ENCODE measurements at places on chromosomes 3 and 15.
A peak's percentile ranks its signal among the peaks of the same experiment; 100 is the strongest.

GRCh38 chr15:73926219-73927002 is at the start of gene LOXL1:
TSS of gene LOXL1 (plus strand) at chr15:73926462. CDS start at chr15:73926784, 322 bp downstream.
- peak; percentile 61 for DNase-seq

DNA sequence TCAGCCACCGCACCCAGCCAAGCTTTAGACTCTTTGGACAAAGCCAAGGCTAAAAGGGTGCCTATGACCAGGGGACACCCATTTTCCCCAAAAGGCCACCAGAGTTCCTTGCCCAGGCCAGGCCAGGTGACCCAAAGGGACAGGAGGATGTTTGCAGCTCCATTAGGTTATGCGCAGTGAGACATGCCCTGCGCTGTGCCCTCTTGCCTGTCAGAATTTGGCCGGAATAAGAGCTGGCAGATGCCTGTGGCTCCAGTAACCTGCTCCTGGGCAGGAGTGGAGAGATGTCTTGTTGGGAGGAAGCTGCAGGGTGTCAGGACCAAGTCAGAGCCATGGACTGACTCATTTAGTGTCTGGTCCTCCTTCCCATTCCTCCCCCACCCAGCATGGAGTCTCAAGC is 20.5 kb downstream of the DNASE1L3 start:
- no peak for DNase-seq

DNA sequence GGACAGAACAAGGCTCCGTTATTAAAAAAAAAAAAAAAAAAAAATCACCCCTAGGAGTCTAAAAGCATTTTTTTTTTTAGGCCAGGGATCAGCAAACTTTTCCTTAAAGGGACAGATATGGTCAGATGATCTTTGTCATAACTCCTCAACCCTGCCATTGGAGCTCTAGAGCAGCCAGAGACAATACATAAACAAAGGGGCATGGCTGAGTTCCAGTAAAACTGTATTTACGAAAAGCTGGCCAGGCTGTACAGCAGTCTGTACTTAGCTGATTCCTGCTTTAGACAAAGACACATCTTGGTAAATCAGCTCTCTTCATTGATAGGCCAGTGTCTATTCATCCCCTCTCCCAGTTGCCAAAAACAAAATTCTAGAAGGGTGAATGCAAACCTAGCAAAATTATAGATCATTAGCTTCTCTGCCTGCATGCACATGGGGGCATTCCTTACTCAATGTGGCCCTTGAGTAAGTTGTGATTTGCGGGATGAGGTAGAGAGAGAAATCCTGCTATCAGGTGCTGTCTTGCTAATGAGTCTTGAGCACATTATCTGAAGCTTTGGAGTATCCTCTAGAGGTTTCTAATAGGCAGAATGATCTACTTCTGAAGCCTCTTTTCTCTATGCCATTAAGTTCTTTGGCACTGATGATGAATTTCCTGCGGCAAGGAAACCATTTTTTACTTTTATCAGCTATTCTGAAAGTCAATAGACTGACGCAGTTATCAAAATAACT is 35.2 kb downstream of the SENP8 start:
- DNase-seq: no peak

DNA sequence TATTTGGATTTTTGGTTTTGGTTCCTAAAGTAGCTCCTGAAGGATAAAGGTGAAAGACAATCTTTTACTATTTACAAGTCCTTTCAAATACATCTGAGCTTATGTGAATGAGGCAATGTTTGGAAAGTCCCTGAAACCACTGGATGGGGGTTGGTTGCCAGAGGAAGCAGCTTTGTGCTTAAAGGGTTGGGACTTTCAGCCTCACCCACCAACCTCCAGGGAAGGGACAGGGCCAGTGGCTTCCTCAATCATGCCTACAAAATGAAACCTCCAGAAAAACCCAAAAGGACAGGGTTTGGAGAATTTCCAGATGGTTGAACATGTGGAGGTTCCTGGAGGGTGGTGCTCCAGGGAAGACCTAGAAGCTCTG is 20.9 kb upstream of the ABHD17C start:
- no peak for DNase-seq

GRCh38 chr15:101429191-101429590 is 60.3 kb downstream of the PCSK6 start:
- no peak for DNase-seq

DNA sequence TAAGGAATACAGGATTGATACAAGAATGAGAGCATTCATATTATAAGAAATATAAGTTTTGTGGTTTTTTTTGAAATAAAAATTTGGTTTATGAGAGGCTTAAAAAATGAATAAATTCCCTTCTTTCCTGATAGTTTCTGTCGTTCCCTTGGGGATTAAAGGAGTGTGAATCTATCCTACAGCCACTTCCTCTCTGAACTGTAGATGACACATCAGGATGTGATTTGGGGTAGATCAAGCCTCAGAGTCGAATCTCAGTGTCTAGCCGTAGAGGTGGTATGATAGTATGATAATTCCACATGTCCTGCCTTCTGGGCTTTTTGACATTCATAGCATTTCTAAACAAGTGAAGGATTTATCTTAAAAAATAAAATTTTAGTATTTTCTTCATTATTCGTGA is 343.1 kb downstream of the LPP start:
- peak; percentile 38 for DNase-seq

GRCh38 chr15:62124973-62125303 is 40.1 kb downstream of the C2CD4B start:
- no peak for DNase-seq

GRCh38 chr3:12054245-12054644 is 50.1 kb downstream of the SYN2 start:
- no peak for DNase-seq

DNA sequence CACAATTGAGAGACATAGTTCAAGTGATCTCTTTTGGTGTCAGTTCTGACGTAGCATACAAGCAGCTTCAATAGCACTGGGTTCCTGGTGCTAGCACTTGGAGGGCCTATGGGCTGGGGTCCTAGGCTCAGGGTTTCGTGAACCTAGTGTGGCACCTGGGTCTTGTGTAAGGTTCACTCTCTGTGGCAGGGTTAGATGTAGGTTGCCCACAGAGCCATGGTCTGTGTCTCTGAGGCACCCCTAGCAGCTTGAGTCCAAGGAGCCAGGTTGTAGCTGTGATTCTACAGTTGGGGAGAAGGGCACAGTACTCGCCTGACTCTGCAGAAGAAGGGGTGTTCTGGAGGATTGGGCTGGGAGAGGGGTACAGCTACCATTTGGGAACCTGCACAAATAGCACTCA is 282.6 kb upstream of the LRRC3B start:
- DNase-seq: no peak

DNA sequence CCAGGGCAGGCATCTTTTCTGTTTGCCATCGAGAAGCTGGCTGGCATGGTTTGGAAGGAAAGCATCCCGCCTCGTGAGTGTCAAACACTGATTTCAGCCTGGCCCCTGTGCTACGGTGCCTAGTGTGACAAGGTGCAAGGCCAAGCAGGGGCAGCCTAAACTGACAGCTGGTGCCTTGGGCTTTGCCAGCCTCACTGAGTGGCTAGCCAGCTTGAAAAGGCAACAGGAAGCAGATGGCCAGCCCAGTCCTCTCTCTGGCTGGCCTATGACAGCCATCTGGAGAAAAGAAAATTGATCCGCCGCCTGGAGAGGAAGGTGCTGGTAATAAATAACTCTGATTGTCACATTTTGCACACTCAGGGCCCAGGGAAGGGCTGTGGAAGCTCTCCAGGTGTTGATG is 52.2 kb downstream of the C3orf85 start:
- no peak for DNase-seq

GRCh38 chr3:130635978-130636377 is 110.7 kb downstream of the PIK3R4 start:
- DNase-seq: no peak

- no peak for DNase-seq
Measured at GRCh38 chr3:123586131-123586530, 1.3 kb upstream of the HACD2 start.

DNA sequence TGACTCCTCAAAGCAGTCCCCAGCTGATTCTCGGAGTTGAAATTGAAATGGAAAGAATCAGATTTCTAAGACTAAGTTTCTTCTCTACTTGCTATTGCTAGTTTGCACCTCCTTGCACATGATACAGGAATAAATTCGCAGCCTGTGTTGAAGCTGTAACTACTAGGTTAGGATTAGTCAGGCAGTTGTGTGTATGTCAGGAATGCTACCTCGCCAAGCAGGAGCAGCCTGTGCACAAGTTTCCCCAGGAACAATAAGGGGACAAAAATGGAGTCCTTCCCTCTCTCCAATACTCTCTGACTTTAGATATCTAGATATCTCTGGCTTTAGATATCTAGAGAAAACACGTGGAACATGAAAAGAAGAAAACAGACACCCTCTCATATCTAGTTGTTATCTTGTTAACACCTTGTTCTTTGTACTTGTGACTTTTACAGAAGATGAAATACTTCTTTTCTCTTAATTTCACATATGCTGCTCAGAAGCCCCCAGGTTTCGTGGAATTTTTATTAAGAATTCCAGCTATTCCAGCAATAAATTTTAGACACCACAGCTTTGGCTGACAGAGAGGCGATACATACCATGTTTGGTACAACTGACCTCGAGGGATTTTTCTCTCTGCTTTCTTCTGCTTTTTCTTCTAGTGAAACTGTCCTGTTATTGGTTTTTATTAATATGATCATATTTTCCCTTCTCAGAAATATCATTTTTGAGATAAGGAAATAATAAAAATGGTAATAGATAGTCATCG is 56.1 kb upstream of the CMSS1 start:
- DNase-seq: no peak

DNA sequence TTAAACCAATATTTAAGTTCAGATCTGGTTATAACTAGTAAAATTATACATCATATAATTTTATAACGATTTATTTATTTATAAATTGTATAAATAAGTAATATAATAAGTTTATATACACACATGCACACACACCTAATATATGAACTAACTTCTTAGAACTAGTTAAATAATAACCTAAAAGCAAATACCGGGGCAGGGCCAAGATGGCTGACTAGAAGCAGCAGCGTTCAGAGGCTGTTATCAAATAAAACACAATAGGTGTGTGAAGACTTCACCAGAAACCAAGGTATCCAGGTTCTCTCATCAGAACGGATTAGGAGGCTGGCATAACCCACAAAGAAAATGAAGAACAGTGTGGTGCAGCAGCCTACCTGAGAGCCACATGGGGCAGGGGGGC is 653.6 kb upstream of the CBLB start:
- DNase-seq: no peak

DNA sequence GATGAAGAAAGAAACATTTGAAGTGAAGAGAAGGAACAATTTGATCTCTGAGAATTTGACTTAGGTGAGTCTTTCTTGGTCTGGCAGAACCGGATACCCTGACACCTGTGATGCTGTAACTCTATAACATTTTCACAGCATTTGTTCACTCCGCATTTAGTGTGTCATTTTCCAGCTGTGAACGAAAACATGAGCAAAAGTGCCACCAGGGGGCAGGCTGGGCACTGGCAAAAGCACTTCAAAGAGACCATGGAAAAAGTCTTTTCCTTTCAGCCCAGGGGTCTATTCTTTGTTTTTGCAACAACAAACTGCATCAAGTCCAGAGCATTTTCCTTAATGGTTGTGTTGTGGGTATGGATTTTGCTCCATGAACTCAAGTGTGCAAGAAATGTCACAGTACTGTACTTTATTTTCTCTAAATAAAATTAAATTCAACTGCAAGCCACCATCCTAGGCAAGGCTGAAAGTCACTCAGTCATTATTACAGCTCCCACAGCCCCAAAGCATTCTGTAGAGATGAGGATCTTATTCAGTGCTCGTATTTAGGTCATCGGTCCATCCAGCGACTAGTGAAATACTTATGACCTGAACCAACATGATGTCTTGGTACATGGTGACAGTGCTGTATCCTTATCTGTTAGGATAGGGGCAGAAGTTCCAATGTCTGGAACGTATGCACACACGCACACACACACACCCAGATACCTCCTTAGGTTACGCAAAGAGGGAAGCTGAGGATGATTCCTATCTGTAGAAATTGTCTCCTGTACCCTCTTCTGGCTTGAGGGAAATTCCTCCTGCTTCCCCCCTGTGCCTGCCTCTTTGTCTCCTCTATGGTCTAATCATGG is 125.5 kb downstream of the GADL1 start:
- DNase-seq: no peak

DNA sequence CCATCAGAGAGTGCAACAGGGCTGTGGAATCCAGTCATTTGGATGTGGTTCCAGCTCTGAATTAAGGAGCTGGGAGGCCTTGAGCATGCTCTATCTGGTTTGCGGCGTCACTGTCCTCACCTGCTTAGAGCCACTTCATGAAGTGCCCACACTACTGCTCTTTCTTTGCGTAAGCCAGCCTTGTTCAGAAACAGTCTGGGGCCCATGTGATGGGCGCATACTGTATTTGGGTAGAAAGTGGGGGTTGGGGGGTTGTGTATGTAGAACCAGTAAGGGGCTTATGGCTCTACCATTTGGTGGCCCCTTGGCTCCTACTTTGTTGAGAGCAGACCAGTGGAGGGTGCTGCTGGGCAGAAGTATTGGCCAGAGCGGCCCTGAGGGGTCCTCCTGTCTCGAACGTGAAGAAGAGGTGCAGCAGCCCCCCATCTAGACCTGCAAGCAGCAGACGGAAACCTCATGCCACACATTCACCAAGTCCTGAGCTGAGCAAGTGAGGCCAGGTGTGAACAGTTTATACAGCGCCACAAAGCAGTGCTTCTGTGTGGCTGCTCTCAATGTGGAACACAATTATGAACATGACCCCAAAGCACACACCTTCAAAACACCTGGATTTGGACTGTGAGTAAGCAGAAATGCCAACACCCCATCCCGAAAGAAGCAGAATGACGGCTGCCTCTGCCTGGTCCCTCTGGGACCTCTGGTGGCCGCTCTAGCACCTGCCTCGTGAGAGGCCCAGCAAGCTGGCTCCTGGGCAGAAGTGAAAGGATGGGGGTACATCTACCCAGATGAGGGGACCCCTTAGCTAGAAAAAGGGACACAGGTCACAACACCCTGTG is 26.6 kb downstream of the SRPRB start:
- no peak for DNase-seq

GRCh38 chr3:42377681-42378080 is 32.7 kb downstream of the LYZL4 start:
- no peak for DNase-seq

DNA sequence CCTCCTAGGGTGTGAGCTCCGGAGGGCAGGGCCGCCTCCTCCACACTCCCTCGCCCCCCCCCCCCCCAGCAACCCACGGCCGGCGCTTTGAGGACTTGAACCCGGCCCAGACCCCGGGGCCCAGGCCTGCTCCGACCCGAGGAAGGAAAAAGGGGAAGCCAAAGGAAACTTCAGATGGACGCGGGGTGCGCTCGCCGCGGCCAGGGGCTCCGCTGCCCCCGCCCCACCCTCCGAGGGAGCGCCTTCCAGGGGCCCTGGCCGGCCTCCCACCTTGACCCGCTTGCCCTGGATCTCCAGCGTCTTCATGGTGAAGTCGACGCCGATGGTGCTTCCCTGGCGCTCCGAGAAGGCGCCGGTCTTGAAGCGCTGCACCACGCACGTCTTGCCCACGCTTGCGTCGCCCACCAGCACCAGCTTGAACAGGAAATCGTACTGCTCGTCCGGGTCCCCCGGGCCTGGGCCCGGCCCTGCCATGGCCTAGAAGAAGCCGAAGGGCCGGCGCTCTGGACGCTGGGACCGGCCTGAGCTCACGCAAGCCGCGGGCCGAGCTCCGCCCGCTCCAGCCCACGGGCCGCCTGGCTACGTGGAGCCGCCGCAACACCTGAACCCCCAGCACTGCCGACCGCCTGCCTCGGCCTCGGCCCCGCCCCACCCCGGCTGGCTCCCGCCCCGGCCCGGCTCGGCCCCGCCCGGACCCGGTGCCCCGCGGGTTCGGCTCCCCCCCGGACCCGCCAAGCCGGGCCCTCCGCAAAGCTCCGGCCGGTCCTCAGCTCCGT is 400 bp downstream of the RAB43 start:
- no peak for DNase-seq
